GM04504 (cell line): ENCODE measurements at places on chromosomes 4 and X.
A peak's percentile ranks its signal among the peaks of the same experiment; 100 is the strongest.

DNA sequence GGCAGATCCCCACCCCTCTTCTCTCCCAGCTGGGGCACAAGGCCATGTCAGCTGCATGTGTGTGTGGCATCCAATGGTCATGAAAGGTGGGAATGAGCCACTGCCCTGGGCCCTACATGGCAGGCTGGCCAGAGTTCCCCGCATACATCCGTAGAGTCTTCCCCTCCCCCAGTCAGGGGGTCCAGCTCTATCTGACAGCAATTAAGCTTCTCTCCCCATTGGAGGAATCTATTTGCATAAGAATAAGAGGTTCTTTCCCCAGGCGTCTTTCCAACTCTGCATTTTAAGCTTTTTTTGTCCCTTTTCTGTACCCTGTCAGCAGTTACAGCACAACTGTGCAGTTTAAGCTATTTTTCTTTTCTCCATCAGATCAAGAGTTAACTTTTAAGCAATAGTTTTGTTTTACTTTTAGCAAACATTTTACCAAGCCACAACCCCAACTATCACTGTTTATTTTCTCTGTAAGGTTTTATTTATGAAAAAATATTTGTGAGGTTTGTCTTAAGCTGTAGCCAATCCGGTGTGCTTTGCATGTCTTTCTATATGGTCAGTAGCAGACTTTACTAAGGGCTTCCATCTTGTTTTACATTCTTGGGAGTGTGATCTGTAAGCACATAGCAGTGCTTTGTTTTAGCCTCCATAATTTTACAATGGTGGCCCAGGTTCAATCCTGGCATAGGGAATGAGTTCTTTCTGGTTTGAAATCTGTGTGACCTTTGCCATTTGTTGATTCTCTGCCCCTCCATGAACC lies 28.7 kb downstream of the NLRP2B start:
- DNase-seq = no peak

DNA sequence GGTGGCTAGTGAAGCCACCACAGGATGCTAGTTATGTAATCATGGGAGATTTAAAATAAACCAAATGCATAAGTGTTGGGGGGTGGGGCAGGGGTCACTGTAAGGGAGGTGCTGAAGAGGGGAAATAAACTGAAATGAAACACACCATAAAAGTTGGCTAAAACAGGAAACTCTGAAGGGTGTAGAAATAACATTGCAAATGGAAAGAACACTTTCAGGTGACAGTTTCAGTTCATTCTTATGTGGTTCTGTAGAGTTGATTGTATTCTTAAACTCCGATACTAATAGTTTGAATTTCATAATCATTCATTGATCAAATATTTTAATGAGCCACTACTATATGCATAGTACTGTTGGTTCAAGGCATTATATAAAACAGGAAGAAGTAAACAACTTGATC lies 80.1 kb downstream of the HDAC8 start:
- no peak for DNase-seq

- DNase-seq = no peak
Measured at GRCh38 chr4:38818441-38818976, 13.9 kb upstream of the TLR1 start.

DNA sequence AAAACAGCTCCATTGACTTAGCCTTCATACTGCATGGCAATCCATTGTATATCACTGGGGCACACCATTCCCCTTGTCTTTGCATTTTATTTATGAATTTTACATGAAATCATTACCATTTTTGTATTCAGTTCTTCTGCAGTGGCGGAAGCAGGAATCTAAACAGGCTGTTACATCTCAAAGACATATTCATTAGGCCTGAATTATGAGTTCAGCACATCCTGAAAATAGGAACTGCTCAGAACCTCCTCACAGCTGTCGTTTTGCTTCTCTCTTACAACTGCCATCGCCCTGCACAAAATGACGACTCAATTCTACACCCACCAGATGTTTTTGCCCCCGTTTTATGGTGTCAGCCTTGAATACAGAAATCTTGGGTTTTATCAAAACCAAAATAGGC lies 474.4 kb upstream of the MAGEB18 start:
- DNase-seq = no peak

- no peak for DNase-seq
Measured at GRCh38 chrX:74506317-74507115, 85.2 kb downstream of the SLC16A2 start.

GRCh38 chrX:11888421-11888820 lies 130.4 kb downstream of the MSL3 start:
- no peak for DNase-seq

DNA sequence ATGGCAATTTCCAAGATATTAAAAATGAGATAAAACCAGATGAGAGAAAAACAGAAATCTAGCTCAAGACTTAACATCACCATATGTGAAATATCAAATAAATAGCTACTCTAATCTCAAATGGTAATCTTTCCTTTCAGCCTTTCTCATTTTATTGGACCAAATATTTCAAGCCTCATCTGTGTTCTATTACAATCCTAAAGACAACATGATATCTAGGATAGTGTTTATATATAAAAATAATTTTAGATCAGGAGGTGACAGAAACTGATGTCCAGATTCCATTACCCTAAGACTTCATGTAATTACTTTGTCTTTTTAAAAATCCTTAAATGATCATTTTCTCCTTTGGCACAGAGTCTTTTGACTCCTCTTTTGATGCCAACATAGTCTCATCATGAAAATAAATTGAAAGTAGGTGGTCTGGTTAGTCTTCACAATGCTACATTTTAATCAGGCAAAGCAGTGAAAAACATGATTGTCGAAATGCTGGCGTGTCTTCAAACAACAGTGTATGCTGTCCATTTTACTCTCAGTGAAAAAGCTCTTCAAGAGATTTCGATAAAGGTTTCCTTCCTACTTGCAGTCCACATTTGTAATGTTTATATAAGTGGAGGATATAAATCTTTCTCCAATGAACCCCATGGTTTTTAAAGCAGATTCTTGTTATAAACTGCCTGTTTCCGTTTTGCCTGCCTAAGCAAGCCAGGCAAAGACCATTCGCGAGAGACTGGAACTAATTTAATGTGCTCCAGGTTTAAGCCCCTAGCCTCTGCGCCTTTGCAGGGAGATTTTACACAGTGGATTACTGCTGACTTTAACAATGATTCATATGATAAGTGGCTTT lies 169.8 kb downstream of the SCFD2 start:
- DNase-seq = peak; percentile 52
